ENCODE measurements at places on chromosomes 1 and 21.

DNA sequence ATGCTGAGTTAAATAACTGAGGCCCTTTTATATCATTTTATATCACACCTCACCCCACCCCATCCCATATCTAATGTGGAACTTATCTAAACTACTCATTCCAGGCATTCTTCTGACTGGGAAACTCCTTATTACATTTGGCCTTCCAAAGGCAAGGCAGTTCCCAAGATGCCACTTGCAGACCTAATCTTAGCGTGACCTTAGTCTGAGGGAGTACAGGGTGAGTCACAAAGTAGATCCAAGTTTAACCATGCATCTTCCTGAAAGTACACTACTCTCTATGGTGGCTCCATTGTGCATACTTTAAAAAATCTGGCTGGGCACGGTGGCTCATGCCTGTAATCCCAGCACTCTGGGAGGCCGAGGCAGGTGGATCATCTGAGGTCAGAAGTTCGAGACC, 353.6 kb upstream of the C1orf87 start:
- DNase-seq = no peak

DNA sequence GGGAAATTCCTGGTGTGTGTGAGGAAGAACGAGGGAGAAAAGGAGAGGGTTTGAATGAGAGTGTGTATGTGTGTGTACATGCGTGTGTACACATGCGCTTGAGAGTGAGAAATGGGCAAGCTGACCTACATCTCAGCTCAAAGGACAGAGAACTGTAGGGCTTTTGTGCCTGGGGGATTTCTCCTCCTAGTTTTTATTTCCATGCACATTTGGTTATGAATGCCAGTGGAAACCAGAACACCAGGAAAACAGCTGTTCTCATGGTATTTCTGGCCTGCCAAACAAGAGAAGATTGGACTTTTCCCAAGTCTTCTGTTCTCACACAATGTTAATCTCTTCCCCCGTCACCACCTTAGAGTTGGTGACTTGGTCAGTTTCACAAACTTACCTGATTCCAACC, 45.2 kb downstream of the SLC44A3 start:
- DNase-seq = no peak

GRCh38 chr1:195899762-195900352, 708.4 kb downstream of the KCNT2 start:
- no peak for DNase-seq

DNA sequence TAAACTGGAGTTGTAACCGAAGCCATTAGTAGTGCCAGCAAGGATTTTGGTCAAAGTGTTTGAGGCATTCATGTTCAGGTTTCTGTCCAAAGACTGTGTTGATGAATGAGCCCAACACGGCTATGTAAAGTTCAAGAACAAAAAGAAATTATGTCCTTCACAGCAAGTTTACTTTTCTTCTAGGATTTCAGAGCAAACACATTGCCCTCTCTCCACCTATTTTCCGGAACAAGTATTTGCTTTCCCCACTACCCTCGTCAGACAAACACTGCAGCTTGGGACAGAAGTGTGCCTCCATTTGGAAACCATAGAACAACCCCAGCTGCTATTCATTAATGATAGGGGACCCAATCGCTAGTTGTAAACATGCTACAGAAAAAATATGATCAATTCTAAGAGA, 151.4 kb upstream of the C1orf105 start:
- DNase-seq = no peak

- no peak for DNase-seq
Measured at GRCh38 chr1:36148821-36149236, 457 bp downstream of the TRAPPC3 start.

- DNase-seq = no peak
Measured at GRCh38 chr1:178959543-178960460, 65.9 kb upstream of the FAM20B start.

GRCh38 chr1:232355162-232356006, 274.5 kb downstream of the SIPA1L2 start:
- DNase-seq = no peak

DNA sequence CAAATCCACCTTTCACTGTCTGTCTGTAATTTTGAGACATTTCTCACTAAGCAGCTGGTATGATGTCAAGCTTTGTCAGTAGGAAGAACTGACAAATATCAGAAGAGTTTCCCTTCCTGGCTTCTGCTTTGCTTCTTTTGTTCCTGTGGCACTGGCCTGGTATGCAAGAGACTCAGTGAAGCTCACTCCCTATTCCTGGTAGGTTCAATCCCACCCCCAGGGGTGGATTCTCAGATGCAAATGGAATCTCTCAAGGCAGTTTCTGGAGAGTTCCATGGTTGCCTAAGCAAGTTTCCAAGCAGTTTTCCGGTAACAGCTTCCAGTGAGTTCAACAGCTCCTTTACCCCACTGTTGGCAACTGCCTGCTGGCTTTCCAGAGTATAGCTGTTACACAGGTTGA, 683.4 kb downstream of the PTPRC start:
- no peak for DNase-seq

- DNase-seq = no peak
Measured at GRCh38 chr1:17130138-17130635, 10.9 kb upstream of the PADI2 start.

- no peak for DNase-seq
Measured at GRCh38 chr1:75725861-75726361, 1.4 kb downstream of the ACADM start.

DNA sequence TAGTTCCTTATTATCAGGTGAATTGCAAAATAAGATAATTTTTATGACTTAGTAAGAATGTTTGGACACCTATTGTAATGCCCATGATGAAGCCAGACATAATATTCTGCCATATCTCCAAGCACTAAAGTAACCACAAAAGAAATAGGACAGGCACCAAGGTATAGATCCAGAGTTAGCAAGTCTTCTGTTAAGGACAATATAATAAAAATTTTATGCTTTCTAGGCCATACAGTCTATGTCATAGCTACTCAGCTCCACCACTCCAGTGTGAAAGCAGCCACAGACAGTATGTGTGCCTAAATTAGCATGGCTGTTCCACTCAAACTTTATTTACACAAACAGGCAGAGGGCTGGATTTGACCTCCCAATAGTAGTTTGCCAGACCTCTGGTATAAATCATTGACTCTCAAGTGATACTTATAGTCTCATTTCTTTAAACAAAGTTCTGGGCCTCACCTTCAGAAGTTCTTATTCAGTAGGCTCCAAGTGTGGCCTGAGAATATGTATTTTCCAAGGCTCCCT, 88.3 kb downstream of the SCMH1 start:
- no peak for DNase-seq

- DNase-seq = no peak
Measured at GRCh38 chr1:244337839-244338238, 113.9 kb downstream of the ADSS2 start.

- no peak for DNase-seq
Measured at GRCh38 chr1:174479281-174479680, 31.5 kb downstream of the GPR52 start.

- peak; percentile 50 for DNase-seq
Measured at GRCh38 chr1:199859491-199859933, 168.0 kb upstream of the NR5A2 start.

DNA sequence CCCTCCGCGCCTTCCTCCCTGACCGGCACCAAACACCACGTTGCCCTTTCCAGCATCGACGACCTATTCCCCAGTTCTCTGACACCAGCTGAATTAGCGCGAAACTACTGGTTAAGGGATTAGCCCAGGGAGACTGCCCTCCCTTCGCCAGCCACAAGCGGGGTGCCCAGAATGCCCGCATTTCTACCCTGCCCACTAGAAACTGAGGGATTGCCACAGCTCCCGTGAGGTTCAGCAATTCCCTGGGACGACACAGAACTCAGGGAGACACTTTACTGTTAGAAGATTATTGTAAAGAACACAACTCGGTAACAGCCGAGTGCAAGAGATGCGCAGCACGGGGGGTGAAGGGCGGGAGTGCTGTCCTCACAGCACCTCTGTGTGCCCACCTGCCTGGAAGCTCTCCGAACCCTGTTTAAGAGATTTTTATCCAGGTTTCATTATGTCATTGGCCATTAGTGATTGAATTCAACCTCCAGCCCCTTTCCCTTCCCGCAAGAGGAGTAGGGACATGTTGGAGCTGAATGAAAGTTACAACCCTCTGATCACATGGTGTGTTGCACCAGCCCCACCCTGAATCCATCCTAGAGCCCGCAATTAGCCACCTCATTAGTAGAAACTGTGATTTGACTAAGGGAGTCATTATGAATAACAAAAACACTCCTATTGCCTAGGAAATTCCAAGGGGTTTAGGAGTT, 15.8 kb upstream of the RIPPLY3 start:
- no peak for DNase-seq

GRCh38 chr1:25519624-25520023, 23.8 kb upstream of the LDLRAP1 start:
- peak; percentile 41 for DNase-seq

- no peak for DNase-seq
Measured at GRCh38 chr21:16211339-16212303, 481.8 kb downstream of the USP25 start.

- DNase-seq = no peak
Measured at GRCh38 chr1:33661811-33662454, 189.5 kb downstream of the ZSCAN20 start.

GRCh38 chr1:215005656-215006345, 76.7 kb upstream of the KCNK2 start:
- DNase-seq = no peak

Data from epithelial cell of prostate (primary cell).